ENCODE measurements at places on chromosomes 1 and 21. TPM values are rescaled to one million over a fixed set of nuclear protein-coding genes. Genes with fewer than 3 reads are reported as not detected.
A peak's percentile ranks its signal among the peaks of the same experiment; 100 is the strongest.

DNA sequence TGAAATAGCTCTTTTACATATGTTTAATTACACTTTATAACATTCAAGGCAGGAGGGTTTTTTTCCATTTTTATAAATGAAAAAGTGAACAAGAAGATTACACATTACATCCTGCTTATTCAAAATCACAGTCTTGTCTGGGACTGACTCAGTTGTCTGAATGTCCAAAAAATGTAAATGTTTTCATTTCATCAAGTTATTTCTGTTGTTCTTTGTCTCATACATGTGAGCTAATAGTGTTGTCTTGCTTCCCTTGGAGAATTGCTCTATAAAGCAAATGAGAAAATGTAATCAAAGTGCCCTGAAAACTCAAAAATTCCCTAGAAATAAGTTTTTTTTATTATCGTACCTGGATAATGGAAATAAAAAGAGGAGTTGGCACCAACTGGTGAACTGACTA, 242.9 kb downstream of the GRIK1 start:
- DNase-seq = no peak

- DNase-seq = no peak
Observed at GRCh38 chr1:35592991-35593769, 20.1 kb downstream of the TFAP2E start.

DNA sequence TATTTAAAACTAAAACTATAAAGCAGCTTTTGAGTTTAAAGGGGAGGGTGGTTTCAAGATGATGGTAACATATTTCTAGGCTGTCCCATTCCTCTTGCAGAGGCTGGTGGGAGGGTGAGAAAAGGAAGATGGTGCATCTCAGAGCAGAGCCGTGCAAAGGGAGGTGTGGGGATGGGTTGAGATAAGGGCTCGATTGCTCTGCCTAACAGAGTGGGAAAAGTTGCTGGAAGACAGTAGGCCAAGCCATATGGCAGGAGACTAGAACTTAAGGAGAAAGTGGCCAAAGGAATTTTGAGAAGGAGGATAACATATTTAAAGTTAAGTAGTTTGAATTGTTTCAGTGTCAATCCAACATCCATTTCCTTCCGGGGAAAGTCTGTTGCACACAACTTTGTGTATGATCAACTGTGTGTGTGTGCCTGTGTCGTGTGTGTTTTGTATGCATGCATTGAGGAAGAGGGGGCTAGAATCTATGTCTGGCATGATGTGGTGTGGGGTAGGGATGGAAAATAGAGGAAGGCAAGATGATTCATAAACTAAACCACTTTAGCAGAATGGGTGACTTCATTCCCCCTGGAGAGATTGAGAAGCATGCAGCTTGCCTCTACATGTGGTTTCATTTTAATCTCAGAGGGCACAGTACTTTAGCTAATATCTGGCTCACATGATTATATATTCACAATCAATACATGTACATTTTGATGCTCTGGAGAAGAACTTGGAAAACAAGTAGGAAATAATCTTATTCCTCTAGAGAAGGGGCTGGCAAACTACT, 145.0 kb upstream of the DNAH14 start:
- DNase-seq = no peak

DNA sequence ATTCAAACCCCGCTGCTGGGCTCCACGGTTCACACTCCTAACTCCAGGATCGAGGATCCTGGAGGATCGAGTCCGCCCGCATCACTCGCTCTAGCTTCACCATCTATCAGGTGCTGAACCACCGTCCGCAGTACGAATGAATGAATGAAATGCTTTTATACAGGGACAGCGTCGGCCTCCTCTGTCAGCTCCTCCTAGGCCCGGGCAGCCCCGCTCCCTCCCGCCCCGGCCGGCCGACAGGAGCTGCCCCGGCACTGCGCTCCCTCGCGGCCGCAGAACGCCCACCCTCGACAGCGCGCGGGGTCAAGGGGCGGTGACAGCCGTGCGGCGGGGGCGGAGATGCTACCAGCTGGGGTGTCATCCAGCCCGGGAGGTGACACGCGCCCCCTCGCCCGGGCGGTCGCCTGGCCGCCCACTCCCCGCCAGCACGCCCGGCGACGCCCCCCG, 520 bp downstream of the ZBTB17 start:
- DNase-seq = no peak

The CD1D gene
- 3.5 TPM for total RNA-seq

DNA sequence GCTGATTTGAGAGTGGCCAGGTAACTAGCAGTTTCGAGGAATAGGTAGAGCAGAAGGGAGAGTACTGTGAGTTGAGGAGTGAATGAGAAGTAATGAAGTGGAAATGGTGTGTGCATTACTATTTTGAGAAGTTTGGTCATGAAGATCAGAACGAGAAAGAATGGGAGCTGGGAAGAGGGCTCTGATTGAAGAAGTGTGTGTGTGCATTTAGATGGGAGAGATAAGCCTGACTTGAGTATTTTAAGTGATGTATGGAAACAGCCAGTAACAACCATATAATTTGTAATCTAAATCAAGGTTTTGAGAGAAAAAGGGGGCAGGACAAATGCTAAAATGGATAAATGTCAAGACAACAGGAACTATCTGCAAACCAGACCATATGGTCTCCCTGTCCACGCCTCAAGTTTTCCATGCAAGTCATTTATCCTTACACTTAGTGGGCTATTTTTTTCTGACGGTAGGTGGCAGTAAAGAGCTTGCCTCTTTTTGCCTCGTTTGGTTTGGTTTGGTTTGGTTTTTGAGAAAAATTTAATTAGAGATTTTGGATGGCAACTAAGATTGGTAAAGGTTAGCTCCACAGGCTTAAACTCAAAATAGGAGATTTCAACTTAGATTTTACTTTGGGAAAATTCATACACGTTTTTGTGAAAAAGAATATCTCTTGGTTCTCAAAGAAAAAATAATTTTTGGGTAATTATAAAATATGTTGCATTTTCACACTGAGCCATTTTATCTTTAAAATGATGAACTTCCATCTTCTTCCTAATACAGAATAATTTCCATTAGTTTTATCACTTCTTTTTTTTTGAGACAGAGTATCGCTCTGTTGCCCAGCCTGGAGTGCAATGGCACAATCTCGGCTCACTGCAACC, 9.5 kb upstream of the B3GALNT2 start:
- peak; percentile 88 for DNase-seq

DNA sequence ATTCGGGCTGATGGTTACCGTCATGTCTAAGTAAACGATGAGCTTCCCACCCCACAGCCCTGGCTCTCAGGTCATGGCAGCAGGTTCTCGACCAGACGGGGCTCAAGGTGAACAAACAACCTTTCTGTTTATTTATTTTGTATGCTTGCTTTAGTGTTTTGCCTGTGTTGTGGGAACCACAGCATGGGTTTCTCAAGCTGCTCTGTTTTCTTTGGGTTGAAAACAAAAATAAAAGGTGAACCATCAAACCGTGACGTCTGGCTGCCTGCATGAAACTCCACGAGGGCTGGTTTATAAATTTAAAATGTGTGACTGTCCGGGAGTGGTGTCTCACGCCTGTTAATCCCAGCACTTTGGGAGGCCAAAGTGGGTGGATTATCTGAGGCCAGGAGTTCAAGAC, 28.0 kb downstream of the TMEM51 start:
- no peak for DNase-seq

DNA sequence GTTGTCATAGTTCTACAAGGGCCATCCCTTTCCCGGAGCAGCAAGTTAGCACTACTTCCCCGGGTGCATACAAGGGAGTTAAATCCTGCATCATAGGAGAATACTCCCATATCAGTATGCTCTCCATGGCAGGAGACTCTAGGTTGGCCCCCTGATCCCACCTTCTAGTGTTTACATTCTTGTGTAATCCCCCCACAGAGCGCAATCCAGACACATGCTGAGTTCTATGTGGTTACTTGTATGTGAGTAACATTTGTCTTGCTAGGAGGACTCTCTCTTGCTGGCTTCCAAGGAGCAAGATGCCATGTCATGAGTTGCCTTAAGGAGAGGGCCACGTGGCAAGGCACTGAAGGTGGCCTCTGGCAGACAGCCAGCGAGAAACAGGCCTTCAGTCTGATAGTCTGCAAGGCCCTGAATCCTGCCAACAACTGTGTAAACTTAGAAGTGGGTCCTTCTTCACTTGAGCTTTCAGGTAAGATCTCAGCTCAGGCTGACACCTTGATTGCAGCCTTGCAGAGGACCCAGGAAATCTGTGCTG, 155.3 kb downstream of the CDC7 start:
- no peak for DNase-seq

GRCh38 chr21:33931799-33932390, 16.3 kb upstream of the ATP5PO start:
- peak; percentile 70 for DNase-seq

DNA sequence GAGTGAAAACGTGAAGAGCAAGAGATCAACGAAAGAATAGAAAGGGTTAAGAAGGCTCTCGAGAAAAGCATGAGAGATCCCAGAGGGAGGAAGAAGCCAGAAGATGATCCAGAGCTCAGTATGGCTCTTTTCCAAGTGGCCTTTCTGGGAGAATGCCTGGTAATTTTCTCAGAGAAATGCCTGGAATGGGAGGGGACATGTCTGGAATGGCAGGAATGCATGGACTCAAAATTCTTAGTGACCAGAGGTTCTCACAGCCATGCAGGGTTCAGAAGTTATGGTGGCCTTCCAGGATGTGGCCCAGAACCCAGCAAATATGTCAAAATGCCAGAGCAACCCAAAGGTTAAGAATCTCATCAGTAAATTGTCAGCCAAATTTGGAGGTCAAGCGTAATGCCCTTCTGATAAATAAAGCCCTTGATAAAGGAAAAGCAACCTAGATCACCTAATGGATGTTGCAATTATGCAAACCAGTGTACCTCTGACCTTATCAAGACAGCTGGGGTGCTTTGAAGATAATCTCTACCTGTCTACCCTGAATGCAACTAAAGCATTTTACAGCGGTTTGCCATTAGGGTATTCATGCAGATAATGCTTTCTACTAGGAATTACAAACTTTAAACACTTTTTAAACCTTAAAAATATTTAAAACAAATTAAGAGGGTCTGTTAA, 53.1 kb downstream of the NBPF6 start:
- DNase-seq = peak; percentile 14

GRCh38 chr1:192689459-192689858, 53.5 kb downstream of the RGS13 start:
- peak; percentile 79 for DNase-seq

GRCh38 chr1:210754878-210755665, 378.9 kb downstream of the KCNH1 start:
- DNase-seq = peak; percentile 57

- DNase-seq = peak; percentile 60
Observed at GRCh38 chr1:242448910-242449645, 75.4 kb downstream of the PLD5 start.

GRCh38 chr1:48442864-48443619, 29.0 kb downstream of the SPATA6 start:
- peak; percentile 17 for DNase-seq

The ELF3 gene
- 219 TPM for total RNA-seq

GRCh38 chr1:218748071-218748470, 402.9 kb downstream of the TGFB2 start:
- no peak for DNase-seq

DNA sequence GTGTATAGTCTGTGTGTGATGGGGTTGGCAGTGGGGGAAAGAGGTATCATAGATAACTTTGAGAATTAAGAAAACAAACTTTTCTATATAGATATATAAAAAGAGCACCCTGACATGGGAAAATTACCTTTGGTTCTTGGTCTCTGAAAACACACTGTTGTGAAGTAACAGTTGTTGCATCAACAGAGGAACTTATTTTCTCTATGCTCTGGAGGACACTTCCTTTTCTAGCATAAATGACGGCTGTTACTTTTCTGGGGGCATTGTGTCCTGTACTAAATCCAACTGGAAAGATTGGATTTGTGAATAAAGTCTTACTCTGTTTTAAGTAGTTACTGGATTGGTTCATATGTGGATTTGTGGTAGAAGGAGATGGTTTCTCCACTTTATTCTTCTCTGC, 12.6 kb downstream of the LRIF1 start:
- DNase-seq = no peak

Data from lung (tissue), 17 donors.